ENCODE measurements at places on chromosomes 2 and 18.

GRCh38 chr18:31206071-31206470 lies 43.4 kb upstream of the DSC1 start:
- ATAC-seq = no peak

DNA sequence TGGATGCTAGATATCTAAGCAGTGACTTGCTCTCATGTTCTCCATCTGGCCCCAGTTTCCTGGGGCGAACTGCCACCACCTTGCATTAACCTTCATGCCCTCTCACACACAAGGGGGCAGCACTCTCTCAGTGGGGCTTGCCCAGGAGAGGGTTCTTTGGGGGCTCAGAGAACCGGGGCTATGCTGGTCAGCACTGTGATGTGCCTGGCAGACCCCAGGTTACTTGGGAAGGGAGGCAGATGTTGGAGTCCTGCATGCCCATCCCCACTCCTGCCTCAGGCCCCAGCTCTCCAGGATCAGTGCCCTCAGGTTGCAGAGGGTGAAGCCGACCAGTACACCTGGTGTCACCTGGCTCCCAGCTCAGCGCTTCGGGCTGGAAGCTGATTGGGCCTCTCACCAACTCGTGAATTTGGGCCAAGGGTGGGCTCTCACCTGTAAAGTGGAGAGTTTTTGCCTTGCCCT lies 396.2 kb upstream of the HS6ST1 start:
- ATAC-seq = no peak

DNA sequence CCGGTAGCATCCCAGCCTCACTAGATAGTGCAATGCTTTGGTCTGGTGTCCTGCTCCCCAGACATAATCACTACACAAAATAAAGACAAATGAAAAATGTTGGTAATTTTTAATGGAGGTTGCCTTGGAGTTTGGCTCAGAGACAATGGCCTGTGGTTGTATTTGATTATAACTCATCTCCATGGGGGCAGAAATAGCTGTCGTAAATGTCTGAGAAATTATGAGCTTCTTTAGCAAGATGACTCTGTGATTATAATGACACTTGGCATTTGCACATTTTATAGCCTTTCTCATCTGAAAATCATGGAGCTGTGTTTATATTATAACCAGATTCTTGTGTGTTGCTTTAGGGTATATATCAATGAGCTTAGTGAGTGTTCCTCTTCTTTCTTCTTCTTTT lies 1779.7 kb upstream of the CELF4 start:
- ATAC-seq = no peak

DNA sequence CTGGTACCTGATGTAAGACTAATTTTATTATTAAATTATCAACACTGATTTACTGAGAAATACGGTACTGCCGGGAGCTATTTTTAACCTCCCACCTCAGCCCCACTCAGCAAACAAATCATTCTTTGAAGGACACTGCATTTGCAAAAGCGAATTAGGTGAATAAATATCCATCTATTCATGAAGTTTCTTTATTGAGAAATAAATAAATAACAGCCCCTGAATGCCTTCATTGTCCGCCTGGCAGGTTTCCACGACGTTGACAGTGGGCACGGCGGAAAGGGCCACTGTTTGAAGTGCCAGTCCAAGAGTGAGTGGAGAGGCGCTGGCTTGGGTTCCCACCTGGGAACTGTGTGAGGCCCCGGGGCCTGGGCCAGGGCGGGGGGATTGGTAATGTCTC lies 15.7 kb downstream of the C1QL2 start:
- no peak for ATAC-seq

DNA sequence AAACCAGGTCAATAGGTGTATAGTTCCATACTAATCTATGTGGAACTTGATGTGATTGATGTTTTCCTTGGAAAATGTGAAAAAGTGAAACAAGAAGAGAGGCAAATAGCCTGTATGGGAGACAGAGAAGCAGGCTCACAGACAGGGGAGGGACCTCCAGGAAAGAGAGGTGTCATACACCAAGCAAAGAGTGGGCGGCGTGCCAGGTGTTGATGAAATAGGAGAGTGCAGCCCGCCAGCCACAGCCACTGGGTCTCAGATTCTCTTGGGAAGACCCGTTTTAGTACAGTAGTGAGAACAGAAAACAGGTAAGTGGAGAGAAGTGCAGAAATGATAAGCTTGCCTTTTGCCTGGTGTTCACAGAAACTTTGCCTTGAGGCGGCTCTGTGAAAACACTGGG lies 301.9 kb downstream of the ZNF407 start:
- no peak for ATAC-seq

- ATAC-seq = peak; percentile 73
These were observed 305.4 kb downstream of the AFF3 start for GRCh38 chr2:99836690-99837605.

DNA sequence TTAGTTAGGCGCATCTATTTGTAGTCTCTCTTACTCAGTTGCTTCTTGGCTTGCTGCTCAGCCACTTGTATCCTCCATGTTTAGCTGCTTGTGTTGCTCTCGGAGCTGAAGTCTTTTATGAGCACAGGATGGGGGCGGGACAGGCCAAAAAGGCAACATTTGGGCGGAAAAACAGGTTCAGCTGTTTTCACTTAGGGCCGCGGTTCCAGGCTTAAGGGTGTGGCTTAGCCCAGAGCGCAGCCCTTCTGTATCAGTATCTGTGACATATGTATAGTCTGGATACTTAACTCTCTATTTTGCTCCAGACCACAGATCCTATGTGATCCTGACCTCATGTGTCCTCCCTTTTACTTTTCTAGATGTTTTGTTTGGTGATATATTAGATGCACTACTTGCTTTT lies 763.5 kb downstream of the SUCLG1 start:
- ATAC-seq = no peak

GRCh38 chr2:100988630-100989417 lies 13.3 kb upstream of the RPL31 start:
- no peak for ATAC-seq

GRCh38 chr2:128024816-128025215 lies 3.0 kb downstream of the SAP130 start:
- ATAC-seq = no peak

- no peak for ATAC-seq
These were observed 65.6 kb downstream of the POLR1A start for GRCh38 chr2:86039963-86040655.

DNA sequence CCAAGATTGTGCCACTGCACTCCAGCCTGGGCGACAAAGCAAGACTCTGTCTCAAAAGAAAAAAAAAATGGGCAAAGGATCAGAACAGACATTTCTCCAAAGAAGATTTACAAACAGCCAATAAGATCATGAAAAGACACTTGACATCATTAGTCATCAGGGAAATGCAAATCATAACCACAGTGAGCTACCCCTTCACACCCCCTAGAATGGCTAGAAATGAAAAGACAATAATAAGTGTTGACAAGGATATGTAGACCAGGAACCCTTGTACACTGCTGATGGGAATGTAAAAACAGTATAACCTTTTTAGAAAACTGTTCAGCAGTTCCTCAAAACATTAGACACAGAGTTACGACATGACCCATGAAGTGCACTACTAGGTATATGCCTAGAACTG lies 18.4 kb upstream of the MTERF4 start:
- ATAC-seq = no peak

- no peak for ATAC-seq
These were observed 319.4 kb downstream of the NRXN1 start for GRCh38 chr2:50712569-50712968.

GRCh38 chr2:31446848-31447247 lies 32.3 kb upstream of the XDH start:
- ATAC-seq = no peak

GRCh38 chr2:63741884-63742579 lies 99.7 kb upstream of the UGP2 start:
- peak; percentile 51 for ATAC-seq

DNA sequence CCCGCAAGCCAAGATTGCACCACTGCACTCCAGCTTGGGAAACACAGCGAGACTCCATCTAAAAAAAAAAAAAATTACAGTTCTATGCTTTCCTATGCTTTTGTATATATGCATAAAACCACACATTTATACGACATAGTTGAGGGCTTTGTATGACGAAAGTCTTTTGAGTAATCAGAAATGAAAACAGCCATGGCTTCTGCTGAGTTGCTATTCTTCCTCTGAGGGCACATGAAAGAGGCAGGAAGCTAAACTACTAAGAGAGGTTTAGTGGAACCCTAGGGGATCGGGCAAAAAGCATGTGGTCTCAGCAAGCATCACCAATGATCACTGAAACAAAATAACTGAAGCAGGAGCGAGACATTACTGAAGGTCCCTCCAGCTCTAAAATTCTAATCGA lies 99.6 kb downstream of the ZAP70 start:
- no peak for ATAC-seq

- ATAC-seq = peak; percentile 22
These were observed 59.3 kb downstream of the EMILIN2 start for GRCh38 chr18:2905854-2906703.

- ATAC-seq = no peak
These were observed 200.6 kb upstream of the RBMS1 start for GRCh38 chr2:160694221-160694620.

DNA sequence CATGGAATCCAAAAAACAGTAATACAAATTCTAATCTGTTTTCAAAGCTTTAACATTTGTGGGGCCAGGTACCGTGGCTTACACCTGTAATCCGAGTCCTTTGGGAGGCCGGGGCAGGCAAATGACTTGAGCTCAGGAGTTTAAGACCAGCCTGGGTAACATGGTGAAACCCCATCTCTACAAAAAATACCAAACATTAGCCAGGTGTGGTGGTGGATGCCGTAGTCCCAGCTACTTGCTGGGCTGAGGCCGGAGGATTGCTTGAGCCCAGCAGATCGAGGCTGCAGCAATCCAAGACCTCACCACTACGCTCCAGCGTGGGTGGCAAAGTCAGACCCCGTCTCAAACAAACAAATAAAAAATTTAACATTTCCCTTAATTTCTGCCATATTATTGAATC lies 74.3 kb upstream of the SALL3 start:
- no peak for ATAC-seq

DNA sequence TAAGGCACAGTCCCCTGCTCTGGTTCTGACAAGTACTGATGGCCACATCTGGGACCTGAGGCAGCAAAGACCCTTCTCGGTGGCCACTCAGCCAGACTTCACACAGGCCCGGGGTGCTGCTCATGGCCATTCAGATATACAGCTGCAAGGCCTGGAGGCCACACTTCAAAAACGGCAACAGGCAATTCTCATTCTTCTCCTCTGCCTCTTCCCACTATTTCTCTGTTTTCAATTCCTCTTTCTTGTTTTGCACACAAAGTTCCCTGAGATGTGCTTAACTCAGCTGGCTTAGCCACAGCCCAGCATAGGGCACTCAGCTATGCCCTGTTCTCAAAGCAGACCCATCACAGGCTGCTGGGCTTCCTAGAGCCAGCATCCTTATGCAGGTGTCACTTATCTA lies 29.9 kb downstream of the PTPN18 start:
- no peak for ATAC-seq

DNA sequence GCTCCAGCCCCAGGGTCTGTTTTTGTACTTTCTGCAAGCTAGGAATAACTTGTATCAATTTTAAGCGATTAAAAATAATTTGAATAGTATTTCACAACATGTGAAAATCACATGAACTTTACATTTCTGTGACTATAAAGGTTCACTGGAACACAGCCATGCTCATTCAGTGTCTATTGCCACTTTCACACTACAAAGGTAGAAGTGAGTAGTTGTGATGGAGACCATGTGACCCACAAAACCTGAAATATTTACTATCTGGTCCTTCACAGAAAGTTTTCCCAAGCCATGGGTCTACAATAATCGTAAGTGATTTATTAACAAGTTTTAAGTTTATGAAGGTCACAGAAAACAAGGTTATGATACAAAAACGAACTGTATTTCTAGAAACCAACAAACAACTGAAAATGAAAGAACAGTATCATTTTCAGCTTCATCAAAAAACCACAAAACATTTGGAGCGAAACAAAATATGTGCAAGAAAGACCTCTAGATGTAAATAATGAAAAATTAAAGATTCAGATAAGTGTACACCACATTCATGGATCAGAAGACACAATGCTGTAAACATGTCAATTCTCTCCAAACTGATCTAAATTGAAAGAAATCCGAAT lies 68.9 kb upstream of the DNER start:
- no peak for ATAC-seq

GRCh38 chr2:143807671-143808070 lies 678.5 kb downstream of the ARHGAP15 start:
- ATAC-seq = no peak

DNA sequence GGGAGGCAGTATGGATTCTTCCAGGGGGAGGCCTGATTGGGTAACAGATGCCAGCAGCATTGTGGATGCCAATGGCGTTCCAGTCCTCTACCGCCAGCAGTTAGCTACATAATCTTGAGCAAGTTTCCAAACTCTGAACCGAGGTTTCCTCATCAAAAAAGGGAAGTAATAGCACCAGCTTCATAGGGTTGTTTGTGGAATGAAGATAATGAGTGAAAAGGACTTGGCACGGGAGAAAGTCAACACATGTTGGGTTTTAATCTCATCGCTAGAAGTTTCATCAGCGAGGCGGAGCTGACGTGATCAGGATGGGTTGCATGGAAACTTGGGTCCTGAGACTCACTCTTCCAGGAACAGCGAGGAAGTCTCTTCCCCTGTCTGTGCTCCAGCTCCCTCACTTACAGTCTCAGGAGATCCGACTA lies 266.7 kb downstream of the SH3BP4 start:
- no peak for ATAC-seq

DNA sequence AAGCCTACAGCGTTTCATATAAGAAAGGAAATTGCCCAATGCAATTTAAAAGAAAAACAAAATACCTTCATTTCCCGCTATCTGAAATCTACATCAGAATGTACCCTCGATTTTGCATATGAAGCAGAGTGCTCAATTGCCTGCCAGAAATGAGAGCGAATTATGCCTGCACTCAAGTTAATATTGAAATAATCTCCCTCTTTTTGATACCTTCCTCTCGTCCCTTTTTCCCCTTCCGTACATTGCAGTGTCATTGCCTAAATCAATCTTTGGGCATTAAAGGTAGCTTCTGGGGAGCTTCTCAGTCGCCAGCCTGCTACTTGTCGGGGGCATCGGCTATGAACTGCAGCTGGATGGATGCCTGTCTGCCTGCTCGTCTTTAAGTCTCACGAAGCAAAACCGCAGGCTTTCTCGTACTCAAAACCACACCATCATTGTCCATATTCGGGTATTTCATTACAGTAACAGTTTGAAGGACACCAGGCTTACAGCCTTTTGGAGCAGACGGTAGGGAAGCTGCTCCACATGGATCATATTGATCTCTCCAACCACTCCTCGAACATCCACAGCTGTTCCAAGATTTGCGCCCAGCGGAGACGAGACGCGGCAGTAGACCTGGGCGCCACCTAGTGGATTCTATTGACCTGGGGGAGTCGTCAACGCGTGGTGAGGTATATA lies 64.0 kb upstream of the HNRNPA3 start:
- peak; percentile 99 for ATAC-seq

DNA sequence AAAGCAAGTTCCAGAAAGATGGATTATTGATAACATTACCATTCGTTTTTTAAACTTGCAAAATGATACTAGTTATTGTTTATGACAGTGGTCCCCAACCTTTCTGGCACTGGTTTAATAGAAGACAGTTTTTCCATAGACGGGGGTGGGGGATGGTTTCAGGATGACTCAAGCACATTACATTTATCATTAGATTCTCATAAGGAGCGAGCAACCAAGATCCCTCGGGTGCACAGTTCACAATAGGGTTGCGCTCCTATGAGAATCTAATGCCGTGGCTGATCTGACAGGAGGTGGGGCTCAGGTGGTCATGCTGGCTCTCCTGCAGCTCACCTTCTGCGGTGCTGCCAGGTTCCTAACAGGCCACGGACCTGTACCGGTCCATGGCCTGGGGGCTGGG lies 86.2 kb downstream of the BCL2 start:
- no peak for ATAC-seq

Measured in SK-N-SH treated with all-trans-retinoic acid at 6 μM for 48 hours (cell line).